ENCODE measurements at places on chromosomes 5 and 9.

- DNase-seq: no peak
These were observed 58.6 kb downstream of the ENC1 start for GRCh38 chr5:74581988-74582365.

- DNase-seq: no peak
These were observed 100.0 kb downstream of the KIAA1958 start for GRCh38 chr9:112586599-112587155.

GRCh38 chr9:4489562-4489918 is 728 bp upstream of the SLC1A1 start:
- DNase-seq: peak; percentile 45

DNA sequence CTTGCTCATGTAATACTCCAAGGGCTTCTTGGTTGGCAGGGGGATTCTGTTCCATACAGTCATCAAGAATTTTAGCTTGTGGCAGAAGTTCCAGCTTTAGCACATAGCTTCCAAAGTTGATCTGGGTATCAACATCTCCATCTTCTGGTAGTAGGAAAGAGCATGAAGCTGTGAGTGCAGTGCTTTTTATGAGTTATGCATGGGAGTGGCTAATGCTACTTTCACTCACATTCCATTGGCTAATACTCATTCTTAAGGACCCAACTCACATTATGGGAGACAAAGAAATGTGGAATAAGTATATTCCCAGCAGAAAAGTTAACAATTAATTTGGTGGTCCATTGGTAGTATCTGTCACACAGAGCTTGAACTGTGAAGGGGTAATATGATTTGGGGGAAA is 194.2 kb upstream of the CHD1 start:
- no peak for DNase-seq

DNA sequence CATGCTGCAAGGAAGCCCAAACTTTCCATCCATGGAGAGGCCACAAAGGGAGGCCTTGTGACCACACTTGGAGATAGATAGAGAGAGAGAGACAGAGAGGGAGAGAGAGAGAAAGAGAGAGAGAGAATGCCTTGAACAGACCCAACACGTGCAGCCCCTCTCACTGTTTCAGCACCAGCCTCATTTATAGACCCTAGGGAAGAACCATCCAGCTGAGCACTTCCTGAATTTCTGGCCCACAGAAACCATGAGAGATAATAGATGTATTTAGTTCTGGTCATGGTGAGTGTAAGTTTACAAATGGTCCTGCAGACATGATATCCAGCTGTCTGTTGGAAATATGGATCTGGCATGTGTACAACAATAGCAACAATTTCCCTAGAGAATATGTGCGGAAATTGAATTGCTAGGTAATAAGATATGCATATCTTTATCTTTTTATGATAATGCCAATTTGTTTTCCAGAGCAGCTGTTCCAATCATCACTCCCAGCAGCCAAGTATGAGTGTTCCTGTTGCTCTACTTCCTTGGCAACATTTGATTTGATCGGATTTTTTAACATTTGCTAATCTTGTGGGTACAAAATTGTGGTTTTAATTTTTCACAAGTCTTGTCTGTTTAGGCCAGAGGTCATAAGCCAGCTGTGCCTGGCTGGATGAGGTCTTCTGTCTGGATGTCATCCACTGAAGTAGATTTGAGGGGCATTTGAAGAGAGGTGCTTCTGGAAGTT is 217.3 kb upstream of the IL12B start:
- DNase-seq: no peak

DNA sequence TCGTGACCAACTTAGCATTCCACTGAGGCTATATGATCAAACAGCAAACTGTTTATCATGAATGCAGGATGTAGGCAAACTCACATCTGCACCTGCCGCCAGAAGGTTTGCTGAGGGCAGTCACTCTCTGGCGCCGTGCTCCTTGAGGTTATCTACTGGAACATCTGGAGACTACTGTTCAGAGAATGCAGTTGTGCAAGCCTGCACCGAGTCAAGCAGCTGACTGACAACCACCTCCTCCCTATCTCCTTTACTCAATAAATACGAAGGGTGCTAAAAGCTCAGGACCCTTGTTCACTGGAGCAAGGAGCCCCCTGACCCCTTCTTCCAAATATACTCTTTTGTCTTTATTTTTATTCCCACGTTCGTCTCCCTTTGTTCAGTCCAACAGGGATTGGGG is 27.1 kb downstream of the CCDC125 start:
- DNase-seq: no peak
